ENCODE measurements at places on chromosomes 2 and 18.

DNA sequence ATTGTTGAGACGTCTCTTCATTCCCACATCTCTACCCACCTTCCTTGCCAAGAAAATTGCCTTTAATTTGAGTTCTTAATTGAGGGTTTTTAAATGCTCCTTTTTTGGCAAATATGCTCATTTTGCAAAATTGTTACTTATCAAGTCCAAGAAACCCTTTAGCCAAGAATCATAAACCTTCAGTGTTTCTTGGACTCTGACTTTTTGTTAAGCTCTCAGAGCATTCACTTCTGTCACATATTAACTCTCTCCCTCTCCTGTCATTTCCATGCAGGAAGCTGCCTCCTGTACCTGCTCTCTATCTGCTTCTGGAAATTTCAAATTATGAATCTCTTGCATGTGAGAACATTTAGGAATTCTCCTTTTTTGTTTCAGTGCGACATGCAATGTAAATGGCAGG lies 100.0 kb upstream of the PIEZO2 start:
- no peak for DNase-seq

DNA sequence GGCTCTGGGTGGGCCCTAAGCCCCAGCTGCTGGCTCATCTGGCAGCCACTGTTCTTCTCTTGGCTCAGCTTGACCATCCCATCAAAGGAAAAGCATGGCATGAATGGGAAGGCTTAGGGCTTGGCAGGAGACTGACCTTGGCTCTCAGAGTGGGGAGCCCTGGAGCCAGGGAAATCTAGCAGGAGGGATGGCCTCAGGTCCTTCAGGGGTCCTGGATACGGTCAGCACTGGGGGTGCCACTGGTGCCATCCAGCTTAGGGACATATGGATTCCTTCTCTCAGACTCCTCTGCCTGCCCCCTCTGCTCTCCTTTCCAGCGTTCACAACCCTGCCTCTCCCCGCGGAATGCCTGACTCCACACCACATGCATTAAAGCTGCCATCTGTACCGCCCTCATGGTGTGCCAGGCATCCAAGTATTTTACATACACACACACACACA lies 165.5 kb upstream of the HAAO start:
- no peak for DNase-seq

GRCh38 chr2:109398366-109399015 lies 215.3 kb downstream of the SEPTIN10 start:
- DNase-seq = no peak

- peak; percentile 52 for DNase-seq
Measured at GRCh38 chr18:13159579-13159978, 59.0 kb upstream of the LDLRAD4 start.

GRCh38 chr2:227511239-227511930 lies 39.4 kb downstream of the AGFG1 start:
- no peak for DNase-seq

GRCh38 chr18:44325903-44326635 lies 354.6 kb upstream of the SETBP1 start:
- DNase-seq = no peak
